ENCODE measurements at places on chromosomes 16 and 17. TPM values are rescaled to one million over a fixed set of nuclear protein-coding genes. Genes with fewer than 3 reads are reported as not detected.

The DHODH gene
- 8.9 TPM for total RNA-seq

The CLEC10A gene
- total RNA-seq: not detected

The ZNF646 gene
- 26.8 TPM for total RNA-seq

The ZFP90 gene
- 16.8 TPM for total RNA-seq

The KRTAP9-2 gene
- not detected for total RNA-seq

All from Panc1 (cell line).